CD4-positive, alpha-beta T cell treated with Interleukin-17A for 1 hour (primary cell): ENCODE measurements at places on chromosomes 6 and 20.
A peak's percentile ranks its signal among the peaks of the same experiment; 100 is the strongest.

DNA sequence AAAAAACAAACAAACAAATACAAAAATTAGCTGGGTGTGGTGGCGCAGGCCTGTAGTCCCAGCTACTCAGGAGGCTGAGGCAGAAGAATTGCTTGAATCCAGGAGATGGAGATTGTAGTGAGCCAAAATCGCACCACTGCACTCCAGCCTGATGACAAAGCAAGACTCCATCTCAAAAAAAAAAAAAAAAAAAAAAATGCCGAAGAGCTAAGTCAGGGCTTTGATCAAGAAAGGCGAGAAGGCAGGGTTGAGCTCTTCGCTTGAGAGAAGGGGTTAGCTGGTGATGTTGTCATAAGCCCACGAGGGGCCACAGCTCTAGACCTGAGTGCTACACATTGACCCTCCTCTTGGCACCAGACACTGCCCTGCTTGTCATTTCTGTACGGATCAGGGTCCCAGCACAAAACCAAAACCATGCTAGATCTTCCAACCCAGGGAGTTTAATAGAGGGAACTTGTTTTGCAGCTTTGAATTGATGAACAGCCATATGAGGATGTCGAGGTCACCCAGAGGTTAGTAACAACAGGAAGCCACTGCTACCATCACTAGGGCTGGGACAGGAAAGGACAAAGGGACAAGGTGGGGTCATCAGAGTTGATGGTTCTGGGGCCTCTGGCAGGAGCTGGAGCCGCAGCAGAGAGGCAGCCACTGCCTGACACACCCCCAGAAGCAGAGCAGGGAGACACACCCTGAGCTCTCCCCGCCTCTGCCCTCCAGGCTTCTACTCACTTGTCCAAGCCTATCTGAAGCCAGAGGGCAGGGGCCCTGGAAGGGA is 122.7 kb downstream of the SNX5 start:
- no peak for DNase-seq

- DNase-seq = no peak
Measured at GRCh38 chr6:7811441-7811840, 85.5 kb downstream of the BMP6 start.

DNA sequence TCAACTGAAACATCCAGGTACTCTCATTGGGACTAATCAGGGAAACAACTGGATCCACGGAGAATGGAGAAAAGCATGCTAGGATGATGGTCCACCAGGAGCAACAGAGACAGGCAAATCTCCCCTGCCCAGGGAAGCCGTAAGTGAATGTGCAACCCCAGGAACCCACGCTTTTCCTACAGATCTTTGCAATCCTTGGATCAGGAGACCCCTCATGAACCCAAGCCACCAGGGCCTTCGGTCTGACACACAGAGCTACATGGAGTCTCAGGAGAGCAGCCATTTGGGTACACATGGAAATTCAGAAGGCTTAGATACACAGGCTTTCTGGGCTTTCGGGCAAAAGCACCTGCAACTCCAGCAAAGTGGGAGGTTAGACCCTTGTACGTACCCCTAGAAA is 122.1 kb upstream of the PTCHD4 start:
- DNase-seq = no peak

DNA sequence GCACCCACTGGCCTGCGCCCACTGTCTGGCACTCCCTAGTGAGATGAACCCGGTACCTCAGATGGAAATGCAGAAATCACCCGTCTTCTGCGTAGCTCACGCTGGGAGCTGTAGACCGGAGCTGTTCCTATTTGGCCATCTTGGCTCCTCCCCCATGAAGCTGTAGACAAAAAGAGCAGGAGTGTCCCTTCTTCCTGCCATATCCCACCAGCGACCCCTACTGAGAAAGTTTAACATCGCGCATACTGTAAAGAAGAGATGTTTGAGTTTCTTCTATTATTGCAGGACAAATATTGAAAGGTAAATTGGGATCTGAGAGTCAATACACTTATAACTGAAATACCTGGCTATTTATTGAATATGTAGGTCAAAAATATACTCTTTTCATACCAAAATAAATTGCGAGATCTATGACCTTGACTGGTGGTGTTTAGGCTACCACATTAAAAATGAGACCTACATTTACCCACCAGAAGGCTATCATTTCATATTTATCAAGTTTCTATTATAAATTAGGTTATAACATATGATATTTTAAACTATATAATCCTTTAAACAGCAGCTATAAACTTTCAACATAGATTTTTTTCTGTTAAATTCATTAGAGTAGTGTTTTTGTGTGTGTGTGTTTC is 586.3 kb downstream of the HTR1B start:
- DNase-seq = no peak

DNA sequence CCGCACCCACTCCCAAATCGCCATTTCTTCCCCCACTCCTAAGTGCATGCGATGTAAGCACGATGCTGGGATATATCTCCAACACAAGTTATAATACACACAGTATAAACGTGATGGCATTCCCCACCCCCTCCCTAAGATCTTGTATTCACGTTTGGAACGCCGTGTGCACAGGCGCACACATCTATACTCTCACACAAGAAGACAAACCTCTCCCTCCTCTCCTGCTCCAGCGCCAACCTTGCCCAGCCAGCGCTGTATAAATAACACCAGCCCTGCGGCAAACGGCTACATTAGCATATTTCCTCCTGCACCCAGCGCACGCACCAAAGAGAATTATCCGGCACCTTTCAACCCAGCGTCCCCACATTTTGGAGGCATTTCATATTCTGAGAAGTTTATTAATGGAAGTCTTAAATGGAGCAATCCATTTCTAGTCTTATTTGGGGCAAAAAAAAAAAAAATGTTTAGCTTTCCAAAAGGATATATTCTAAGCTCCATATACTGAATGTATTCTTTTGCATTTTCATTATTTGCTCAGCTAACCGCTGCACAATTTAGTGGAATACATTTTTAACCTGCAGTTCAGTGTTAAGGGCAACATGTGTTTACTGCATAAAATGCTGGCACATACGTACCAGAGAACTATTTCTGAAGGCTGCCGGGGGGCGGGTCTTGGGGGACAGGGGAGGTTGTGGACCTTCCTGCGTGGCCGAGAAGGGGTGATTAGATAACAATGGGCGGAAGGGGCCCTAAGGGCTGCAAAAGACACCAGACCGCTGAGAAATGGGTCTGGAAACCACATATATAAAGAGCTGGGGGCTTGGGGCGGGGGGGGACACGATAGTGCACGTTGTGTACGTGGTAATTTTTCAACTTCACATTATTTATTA is 1.1 kb upstream of the SLC22A23 start:
- peak; percentile 8 for DNase-seq

DNA sequence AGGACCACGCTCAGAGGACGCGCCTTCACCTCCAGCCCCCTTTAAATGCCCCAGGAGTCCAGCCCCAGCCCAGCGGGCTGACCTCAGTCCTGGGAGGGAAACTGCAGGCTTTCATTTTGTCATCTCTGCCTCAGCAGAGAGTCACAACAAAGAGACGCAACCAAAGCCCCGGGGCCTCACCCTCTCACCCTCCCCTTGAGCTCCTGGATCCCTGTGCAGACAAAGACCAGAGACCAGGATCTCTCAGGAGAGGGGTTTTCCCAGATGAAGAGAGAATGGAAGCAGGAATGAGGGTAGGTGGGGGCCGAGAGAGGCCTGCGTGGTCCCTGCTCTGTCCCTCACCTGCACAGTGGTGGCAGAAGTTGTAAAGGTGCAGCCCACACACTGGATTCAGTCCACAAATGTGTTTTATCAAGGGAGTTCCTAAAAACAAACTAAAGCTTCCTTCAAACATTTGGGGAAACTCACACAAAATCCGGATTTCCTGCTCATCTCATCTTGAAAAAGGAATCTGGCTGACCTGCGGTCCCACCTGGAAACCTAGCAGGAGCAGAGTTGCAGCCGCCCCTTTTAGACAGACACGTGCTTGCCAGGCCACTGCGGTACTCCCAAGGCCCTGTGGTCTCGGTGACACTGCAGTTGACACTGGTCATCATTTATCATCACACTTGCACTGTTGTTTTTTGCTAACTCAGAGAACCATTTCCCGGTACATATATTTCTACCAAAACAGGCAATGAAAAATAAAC is 27.1 kb downstream of the PTGIS start:
- DNase-seq = no peak

DNA sequence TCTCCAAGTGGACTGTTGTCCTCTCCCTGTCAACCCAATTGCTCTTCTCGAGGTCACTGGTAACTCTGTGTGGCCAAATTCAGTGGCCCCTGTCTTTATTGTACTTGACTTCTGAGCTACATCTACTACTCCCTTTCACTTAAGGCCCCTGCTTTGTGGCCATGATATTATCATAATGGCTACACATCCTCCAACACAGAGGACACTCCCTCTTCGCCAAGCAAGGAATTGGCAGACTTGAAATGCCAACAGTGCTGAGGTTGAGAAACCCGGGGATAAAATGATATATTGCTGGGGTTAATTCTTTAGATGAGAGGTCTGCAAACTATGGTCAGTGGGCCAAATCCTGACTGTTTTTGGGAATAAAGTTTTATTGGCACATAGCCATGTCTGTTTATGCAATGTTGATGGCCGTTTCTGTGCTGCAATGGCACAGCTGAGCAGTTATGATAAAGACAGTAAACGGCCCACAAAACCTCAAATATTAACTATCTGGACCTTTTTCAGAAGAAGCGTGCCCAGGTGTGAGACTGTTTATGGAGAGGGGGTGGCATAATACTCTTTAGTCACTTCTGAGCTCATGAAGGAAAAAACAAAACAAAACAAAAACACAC is 12.0 kb upstream of the MRPS10 start:
- DNase-seq = no peak

DNA sequence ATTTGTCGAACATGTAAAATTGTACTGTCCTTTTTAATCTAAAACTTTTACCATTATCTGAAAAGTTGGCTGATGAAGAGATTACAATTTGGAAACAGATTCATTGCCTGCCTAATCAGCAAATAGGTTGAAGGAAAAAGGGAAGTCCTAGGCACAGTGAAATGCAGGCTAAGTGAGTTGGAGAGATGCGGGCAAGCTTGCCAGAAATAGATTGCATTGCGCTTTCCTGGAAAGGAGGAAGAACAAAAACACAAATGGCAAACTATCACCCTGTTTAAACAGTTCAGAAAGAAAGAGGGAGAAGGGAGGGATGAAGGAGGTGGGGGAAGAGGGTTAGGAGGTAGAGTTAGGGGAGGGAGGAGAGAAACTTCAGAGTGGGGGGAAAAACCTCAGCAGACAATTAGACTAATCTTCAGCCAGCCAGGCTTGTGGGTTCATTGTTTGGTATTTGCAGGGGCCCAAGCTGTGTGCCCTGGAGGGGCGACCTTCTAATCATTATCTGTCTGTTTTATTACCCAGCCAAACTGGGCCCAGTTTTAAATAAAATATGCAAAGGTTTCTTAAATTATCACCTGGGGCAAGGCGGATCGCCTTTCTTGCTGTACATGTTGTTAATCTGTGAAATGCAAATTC is 465.2 kb downstream of the TFAP2B start:
- no peak for DNase-seq

DNA sequence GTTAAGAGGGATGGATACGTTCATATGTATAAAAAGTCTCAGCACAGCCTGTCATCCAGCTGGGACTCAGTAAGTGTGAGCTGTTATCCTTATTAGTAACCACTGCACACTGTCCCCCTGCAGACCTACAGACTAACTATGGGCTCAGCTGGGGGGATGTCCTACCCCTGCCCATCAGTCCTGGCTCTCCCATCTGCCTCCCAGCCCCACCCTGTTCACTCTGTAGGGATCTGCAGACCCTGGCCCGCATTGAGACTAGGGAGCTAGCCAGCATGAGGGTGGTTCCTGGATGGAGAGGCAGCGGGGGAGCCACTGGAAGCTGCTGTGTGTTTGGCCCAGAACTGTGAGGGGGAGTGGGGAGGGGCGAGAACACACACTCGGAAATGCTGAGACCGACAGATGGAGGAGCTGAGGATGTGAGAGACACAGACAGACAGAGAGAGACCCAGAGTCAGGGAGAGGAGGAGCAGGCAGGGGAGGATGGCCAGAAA is 17.1 kb downstream of the XKR7 start:
- no peak for DNase-seq

- DNase-seq = no peak
Measured at GRCh38 chr6:1696463-1696850, 86.7 kb downstream of the FOXC1 start.

GRCh38 chr6:53983301-53983700 is 127.9 kb upstream of the MLIP start:
- no peak for DNase-seq
